ENCODE measurements at places on chromosomes 2 and 18.
A peak's percentile ranks its signal among the peaks of the same experiment; 100 is the strongest.

- DNase-seq, result no peak
These were observed 177.0 kb downstream of the CTIF start for GRCh38 chr18:48715711-48716361.

DNA sequence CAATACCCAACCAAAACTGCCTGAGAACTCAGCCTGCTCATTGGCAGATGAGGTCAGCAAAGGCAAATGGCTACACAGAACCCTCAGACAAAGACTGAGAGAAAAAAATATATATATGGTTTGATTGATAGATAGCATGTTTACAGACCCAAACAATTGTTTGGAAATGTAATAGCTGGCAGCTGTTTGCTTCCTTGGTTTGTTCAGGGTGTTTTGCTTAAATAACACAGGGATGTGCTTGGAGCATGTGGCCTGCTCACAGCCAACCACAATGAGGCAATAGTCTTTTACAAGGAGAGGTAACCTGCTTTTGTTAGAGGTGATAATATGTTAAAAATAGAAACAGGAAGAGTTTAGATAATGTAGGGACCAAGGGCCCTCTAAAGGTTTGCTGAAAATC, 84.5 kb downstream of the PDK1 start:
- DNase-seq, result no peak

GRCh38 chr2:47890711-47891368, 15.5 kb downstream of the FBXO11 start:
- DNase-seq, result no peak

GRCh38 chr2:42767080-42767898, 3.4 kb upstream of the OXER1 start:
- no peak for DNase-seq

DNA sequence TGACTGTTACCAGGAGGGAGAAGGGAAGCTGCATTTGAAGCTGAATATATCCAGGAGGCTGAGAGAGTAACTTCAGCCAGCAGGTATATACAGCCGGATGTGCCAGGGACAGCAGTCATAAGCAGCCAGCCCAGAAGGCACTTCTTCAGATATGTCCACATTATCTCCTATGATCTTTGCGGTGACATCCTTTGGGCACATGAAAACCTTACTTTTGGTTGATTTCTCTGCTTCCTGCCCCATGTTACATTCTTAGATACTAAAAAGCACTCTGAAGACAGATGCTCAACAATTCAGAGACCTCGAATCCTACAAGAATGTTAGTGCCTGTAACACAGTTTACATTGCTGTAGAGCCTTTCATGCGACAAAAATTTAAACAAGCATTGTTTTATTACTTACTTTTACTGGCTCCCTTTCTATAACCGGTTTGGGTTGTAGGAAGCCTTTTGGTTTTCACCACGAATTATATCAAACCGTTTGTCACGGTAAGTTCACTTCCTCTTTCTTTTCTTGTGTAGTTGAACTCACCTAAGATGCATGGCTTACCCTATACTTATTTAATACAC, 50.3 kb upstream of the TLK1 start:
- DNase-seq, result peak; percentile 65

DNA sequence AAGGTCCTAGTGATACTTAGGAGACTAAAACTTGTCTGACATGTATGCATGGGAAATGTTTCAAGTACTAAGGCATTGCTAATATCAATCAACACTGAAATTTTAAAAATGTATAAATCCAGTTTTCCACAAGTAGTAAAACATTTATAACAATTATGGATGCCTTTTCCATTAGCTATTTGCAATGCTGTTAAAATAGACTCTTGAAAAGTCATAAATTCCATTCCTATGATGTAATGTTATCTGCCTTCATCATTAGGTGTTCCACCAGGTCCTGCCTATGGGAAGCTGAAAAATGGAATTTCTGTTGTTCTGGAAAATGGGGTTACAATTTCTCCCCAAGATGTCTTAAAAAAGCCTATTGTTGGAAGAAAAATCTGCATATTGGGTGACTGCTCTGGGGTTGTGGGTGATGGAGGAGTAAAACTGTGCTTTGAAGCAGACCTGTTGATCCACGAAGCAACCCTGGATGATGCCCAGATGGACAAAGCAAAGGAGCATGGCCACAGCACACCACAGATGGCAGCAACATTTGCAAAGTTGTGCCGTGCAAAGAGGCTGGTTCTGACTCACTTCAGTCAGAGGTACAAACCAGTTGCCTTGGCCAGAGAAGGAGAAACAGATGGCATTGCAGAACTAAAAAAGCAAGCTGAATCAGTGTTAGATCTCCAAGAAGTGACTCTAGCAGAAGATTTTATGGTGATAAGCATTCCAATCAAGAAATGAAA, 18.7 kb downstream of the ELAC1 start:
- DNase-seq, result no peak

GRCh38 chr2:150520887-150521664, 33.6 kb upstream of the RND3 start:
- DNase-seq, result no peak

GRCh38 chr2:198277181-198277580, 472.8 kb downstream of the PLCL1 start:
- DNase-seq, result no peak
